ENCODE measurements at places on chromosomes 7 and 10.

DNA sequence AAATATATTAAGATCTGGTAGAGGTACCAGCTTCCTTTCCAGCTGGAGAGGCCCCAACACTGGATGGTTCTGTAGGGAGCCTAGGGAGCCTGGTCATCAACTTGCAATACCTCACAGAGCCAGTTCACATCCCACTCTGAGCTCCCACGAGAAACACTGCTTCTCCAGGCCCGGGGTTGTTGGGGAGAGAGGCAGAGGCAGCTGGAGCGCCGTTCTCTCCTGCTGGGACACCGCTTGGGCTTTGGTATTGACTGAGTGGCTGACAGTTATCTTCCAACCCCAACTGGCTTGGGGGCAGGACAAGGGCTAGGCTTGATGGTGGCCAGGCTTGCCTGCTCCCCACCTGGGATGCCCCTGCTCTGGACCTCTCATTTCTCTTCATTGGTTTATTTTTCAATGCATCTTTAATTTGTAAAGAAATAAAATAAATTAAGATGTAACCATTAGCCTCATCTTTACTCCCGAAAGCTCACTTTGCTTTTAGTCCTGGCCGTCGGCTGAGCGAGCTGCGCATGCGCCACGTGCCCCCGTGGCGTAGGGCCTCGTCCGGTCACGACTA, 10.0 kb upstream of the CHCHD1 start:
- no peak for DNase-seq

GRCh38 chr10:49534670-49535381, 4.1 kb downstream of the ERCC6 start:
- no peak for DNase-seq

DNA sequence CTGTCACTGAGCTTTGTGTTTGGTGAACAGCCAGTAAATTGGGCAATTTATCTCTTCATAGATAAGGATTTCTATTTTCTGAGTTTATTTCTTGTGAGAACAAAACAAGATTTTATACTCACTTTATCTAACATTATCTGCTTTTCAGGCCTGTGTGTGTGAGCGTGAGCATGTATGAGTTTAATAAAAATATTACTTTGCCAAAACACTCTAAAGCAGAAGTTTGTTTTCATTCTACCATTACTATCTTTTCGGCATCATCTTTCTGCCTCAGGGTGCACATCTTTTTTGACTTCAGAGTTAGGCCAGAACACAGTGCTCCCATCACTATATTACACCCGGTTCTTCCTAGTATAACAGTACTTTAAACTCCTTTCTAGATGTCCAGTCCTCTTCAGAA, 13.0 kb downstream of the ZWINT start:
- no peak for DNase-seq

DNA sequence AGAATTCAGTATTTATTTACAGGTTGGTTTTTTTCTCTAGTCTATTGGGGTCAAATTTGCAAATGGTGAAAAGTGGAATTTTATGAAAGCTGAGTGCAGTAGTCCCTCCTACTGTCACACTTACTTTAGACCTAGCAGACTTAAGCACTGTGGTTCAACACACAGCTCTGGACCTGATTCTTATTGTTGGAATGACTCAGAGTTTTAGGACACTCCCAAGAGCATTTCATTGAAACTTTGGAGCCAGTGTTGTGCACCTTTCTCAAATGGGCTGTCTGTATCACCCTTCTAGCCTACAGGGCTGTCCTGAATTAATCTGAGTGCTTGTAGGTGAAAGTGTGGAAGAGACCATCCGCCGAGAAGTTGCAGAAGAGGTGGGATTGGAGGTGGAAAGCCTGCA, 16.1 kb downstream of the NUDT13 start:
- DNase-seq = no peak

DNA sequence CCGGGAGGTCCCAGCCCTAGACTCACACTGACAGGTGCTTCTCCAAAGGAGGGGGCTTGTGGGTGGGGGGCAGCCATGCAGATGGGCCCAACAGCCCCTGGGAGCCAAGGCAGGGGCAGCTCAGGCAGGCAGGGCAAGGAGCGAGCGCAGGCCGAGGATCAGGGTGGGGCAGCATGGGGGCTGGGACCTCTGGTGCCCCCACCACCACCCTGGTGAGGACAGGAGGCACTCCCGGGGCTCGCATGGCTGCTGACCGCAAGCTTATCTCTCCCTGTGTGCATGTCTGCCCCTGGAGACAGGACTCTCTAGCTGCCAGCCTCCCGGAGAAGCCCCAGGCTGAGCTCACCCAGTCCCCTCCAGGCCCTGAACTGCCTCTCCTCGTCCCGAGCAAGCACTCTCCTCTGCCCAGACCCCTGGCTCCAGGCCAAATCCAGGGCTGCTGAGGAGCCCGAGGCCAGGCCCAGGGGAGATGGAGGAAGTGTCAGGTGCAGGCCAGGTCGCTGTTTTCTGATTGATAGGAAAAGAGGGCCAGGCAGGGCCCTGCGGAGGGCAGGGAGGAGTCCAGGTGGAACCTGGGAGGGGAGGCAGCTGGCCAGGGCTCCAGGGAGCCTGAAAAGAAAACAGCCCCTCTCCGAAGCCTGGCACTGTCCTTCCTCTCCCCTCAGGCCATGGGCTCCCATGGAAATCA, 39.0 kb downstream of the PDGFA start:
- DNase-seq = no peak

GRCh38 chr10:86611386-86611785, 43.0 kb upstream of the OPN4 start:
- DNase-seq = no peak

DNA sequence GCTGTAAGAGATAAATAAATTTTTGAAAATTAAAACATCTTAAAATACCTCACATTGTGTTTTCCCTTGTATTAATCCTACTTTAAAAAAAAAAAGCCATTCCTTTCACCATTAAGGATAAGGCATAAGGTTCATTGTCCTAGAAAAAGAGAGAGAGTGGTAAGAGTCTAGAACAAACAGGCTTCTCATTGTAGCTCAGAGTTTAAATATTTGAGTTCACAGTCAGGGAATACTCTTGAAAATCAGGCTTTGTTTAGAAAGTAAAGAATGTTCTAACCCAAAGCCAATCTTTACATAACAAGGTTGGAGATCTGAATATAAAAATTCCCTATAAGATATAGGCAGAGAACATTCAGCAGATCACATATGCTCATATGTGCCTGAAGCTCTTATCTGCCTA, 40.2 kb upstream of the TES start:
- no peak for DNase-seq

DNA sequence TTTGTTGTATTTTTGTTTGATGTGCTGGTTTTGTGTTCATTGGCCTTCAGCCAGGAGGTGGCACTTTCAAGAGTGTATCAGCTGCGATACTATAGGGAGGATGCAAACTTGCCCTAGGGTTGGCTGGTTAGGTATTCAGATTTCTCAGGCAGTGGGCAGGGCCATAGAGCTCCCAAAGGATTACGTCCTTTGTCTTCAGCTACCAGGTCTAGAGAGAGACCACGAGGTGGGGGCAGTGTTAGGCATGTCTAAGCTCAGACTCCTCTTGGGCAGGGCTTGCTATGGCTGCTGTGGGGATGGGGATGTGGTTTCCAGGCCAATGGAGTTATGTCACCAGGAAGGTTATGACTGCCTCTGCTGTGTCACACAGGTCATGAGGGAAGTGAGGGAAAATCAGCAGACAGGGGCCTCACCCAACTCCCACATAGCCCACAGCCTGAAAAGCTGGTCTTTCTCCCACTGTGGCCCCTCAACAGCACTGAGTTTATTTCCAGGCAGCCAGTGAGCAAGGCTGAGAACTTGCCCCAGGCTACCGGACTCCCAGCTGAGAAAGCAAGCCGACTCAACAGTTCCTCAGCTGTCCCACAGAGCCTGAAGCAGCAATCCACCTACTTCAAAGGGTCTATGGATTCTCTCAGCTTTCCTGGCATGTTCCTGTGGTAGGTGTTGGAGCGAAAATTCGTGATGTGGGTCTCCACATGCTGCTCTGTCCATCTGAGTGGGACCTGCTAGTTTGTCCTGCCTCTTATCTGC, 227.4 kb upstream of the COBL start:
- DNase-seq = no peak

All from right lung (tissue), 10 donors.